Central memory CD4-positive, alpha-beta T cell (primary cell): ENCODE measurements at places on chromosomes 1 and 21.

- no peak for DNase-seq
Observed at GRCh38 chr1:151827853-151828252, 3.7 kb downstream of the RORC start.

DNA sequence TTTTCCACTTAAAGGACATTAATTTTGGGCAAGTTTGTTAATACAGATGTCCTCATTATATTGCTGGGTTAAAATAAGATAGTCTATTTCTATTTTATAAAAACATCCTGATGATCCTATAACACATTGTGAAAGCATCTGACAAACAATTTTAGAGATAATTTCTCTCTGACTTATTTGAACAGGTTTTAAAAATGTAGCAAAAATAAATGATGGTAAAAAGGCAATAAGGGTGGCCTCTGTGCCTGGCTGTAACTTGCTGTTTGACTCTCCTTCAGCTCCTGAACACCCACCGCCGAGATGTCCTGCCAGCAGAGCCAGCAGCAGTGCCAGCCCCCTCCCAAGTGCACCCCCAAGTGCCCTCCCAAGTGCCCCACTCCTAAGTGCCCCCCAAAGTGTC, at the start of gene LCE1A:
Gene LCE1A, plus strand, starts transcription at position 301 of the 400 bp plus-strand sequence. Its CDS starts 0 bp downstream, at position 301.
- DNase-seq, result no peak

GRCh38 chr1:103267266-103267665, 158.9 kb upstream of the COL11A1 start:
- DNase-seq, result no peak

DNA sequence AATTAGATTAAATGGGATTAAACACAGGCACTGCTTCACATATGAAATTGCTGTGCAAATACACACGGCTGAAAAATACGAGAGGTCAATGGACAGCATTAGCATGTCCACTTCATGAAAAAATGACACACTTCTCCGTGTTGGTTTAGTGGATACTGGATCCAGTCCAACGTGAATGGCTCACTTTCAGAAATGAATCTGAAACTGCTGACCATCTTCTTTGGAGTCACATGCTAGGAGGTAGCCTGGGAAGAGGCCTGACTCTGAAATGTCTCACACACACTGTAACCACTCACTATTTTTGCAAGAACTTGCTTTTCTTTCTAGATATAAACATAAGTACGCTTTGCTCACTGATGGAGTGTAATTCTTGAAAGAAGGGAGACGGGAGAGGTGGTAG, 127.3 kb downstream of the HLCS start:
- no peak for DNase-seq

DNA sequence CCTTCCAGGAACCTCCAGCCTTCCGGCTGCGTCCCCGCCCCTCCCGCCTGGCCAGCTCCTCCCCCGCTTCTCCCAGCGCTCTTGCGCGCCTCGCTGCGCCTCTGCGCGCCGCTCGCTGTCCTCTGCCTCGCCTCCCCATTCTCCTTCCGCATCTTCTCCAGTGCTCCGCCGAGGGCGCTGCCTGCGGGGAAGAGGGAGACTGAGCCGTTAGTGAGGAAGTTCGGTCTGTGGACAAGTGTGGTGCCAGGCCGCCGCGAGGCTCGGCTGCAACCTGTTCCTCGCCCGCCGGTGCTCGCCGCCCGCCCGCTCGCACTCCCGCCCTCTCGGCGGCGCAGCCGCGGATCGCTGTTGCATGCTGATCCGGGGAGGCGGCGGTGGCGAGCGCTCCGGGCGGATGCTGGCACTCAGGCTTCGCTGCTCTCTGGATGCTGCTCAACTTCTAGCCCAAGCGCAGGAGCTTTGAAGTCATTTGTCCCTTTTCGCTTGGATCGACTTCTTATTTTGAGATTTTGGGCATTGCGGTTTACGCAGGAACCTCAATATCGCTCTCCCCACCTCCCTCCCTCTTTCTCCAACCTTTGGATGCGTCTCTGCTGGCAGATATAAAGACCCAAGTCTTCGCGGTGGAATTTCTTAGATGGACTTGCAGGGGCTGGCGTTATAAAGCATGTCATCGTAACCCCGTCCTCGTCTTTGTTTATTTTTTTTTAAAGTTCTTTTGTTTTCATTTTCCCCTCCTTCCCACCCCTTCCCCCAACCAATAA, 614 bp upstream of the CACNA1E start:
- no peak for DNase-seq

GRCh38 chr1:31910933-31911332, 27.2 kb downstream of the PTP4A2 start:
- no peak for DNase-seq

GRCh38 chr1:33307494-33307864, 13.4 kb downstream of the A3GALT2 start:
- DNase-seq, result no peak
